ENCODE measurements at places on chromosomes 4 and X.
A peak's percentile ranks its signal among the peaks of the same experiment; 100 is the strongest.

DNA sequence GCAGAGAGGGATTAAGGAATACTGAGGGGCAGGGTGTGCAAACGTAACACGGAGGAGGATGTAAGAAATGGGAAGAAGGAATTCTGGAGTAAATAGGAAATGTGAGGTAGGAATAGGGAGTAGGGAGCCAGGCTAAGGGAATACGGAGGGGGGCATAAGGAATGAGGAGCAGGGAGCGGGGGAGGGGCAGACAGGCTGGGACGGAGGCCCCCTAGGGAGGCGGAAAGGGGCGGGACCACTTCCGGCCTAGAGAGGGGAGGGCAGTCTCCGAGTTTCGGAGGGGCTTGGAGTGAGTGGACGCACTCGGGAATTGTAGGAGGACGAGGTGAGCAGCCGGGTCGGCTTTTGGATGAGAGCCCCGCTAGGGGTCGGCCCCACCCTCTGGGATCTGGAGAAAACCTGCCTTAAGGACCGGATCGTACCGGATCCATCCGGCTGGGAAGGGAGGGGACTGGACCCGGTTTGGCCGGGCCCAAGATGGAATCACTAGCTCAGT, 612 bp downstream of the MAGED2 start:
- DNase-seq = peak; percentile 77

DNA sequence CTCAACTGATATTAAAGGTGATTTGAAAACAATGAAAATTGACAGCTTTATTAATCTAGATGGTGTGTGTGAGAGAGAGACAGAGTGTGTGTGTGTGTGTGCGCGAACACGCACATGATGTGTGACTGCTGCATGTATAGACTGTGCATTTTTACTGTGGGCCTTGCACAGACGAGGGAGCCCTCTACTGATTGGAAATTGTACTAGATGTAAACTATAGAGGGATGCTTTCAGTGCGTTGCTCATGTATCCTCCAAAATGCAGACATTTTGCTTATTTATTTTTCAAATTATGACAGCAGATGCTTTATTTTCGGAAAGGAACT, 168.4 kb upstream of the GK2 start:
- peak; percentile 12 for DNase-seq

DNA sequence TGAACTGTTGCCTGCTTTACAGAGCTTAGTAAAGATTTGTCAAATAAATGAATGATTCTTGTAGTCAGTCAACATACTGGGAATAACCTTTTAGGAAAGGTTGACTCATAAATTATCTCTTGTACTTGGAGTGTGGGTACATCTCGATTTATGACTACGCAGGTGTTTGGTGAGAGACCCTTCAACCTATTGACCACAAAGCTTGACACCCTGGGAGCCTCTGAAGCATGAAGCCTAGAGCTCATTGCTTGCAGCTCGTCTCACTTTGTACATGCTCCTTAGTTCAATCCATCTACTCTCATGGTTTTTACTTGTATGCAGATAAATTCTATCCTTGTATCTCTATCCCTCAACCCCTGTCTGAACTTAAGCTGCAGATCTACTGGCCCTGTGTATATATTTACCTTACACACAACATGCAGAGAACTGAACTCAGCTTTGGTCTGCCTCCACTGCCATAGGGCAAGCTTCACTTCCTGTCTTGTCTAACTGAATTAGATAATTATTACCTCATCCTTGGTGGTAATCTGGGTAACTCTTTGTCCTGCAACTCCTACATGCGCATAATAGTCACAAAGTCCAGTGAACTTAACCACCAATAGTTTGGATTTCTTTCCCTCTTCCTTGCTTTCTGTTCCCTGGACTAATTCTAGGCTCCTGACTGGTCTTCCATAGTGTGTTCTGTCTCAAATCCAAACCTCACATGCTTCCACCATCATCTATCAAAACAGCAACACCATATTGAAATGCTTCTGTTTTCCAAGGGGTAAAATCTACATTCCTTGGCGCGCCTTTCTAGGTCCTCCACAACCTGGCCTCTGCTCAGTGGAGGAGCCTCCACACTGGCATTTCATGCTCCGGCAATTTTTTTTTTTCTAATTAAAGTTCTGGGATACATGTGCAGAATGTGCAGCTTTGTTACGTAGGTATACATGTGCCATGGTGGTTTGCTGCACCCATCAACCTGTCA, 32.2 kb upstream of the FAT1 start:
- DNase-seq = no peak

- DNase-seq = no peak
These were observed 29.8 kb upstream of the KLF3 start for GRCh38 chr4:38634047-38634759.

GRCh38 chr4:124478470-124478869, 234.1 kb downstream of the ANKRD50 start:
- DNase-seq = no peak

Measured in nephron progenitor cell (in vitro differentiated cells).